CD4-positive, alpha-beta T cell (primary cell): ENCODE measurements at places on chromosomes 3 and 15.

GRCh38 chr3:62940771-62941563 lies 65.8 kb upstream of the CADPS start:
- no peaks in the 10 kb centered on the region for H3K4me1 ChIP-seq
- H3K4me3 ChIP-seq: no peak overlapping the region
- DNase-seq: no peak
- H3K27ac ChIP-seq: no peak overlapping the region
- H3K36me3 ChIP-seq: no peaks in the 10 kb centered on the region

GRCh38 chr3:74302969-74303368 lies 311.5 kb downstream of the CNTN3 start:
- H3K36me3 ChIP-seq: no peaks in the 10 kb centered on the region
- no peak for DNase-seq
- H3K27me3 ChIP-seq: no peaks in the 10 kb centered on the region
- no peak overlapping the region for H3K4me3 ChIP-seq
- no peaks in the 10 kb centered on the region for H3K4me1 ChIP-seq
- no peak overlapping the region for H3K27ac ChIP-seq

DNA sequence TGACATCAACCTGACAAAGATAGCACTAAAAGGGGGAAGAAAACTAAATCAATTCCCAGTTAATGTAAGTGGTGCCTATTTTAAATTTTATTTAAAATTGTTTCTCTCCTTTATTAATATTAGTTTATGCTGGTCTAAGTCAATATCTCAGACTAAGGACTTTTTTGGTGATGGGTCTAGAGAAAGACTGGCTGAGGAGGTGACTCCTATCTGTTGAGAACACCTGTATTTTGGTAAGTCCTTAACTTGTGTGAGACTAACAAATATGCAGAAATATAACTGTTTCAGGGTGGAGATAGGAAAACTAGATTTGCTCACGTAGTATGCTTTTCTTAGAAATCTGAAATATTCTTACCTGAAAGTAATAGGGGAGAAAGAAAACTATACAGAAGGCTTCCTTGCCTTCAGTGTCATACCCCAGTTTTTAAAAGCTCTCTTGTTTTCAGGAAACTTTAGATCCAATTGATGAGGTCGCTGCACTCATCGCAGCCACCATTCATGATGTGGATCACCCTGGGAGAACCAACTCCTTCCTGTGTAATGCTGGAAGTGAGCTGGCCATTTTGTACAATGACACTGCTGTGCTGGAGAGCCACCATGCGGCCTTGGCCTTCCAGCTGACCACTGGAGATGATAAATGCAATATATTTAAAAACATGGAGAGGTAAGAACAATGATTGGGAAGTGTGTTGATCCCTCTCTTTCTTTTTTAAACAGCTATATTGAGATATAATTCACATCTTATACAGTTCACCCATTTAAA lies 138.9 kb downstream of the PDE8A start:
- DNase-seq: no peak
- no peak overlapping the region for H3K27ac ChIP-seq
- no peaks in the 10 kb centered on the region for H3K4me1 ChIP-seq

- H3K4me1 ChIP-seq: no peaks in the 10 kb centered on the region
- H3K4me3 ChIP-seq: no peak overlapping the region
- H3K27ac ChIP-seq: no peak overlapping the region
- H3K27me3 ChIP-seq: no peaks in the 10 kb centered on the region
- H3K36me3 ChIP-seq: no peaks in the 10 kb centered on the region
- no peak for DNase-seq
These were observed 87.4 kb downstream of the BCHE start for GRCh38 chr3:165749821-165750220.

DNA sequence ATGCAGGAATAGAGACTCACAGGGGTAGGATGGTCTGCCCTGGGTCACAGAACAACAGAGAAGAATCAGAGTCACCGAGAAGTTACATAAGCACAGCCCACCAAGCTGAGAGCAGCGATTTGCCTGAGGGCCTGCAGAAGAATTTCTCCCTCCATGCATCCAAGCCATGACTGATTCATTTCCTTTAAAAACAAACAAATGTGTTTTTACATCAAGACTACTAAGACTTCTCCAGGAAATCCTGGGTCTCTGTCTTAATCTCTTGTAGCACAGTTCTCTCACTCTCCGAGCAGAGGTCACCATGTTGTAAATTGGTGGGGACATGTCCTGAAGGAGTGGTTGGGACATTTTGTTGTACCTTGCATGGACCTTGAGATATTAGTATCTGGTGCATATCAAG lies 159.8 kb downstream of the THSD4 start:
- no peak overlapping the region for H3K4me3 ChIP-seq
- no peaks in the 10 kb centered on the region for H3K27me3 ChIP-seq
- no peak for DNase-seq

DNA sequence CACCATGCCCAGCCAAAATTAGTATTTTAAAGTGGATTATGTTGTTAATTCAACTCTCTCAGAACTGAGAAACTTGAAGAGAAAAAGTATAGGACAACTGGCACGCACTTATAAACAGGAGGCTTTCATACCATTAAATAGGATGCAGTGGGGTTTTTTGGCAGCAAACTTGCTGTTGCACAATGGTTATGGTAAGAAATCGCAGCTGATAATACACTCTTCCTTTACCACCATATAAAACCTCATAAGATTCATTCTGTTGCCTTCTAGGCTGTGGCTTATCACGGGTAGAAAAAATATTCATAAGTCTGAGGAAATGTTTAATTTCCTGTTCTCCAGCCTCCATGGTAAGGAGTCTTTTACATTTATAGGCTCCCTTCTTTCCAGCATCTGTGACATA lies 95.3 kb downstream of the TMCO5A start:
- no peaks in the 10 kb centered on the region for H3K36me3 ChIP-seq
- H3K27ac ChIP-seq: no peak overlapping the region
- no peak for DNase-seq
- no peak overlapping the region for H3K4me3 ChIP-seq
- no peaks in the 10 kb centered on the region for H3K4me1 ChIP-seq

- no peaks in the 10 kb centered on the region for H3K27me3 ChIP-seq
- H3K36me3 ChIP-seq: peaks cover 3% of the 10 kb centered on the region
- DNase-seq: no peak
- H3K4me1 ChIP-seq: peaks cover 12% of the 10 kb centered on the region
These were observed 17.8 kb downstream of the HERC1 start for GRCh38 chr15:63815796-63816533.

- H3K36me3 ChIP-seq: no peaks in the 10 kb centered on the region
- H3K4me3 ChIP-seq: no peak overlapping the region
- no peak overlapping the region for H3K27ac ChIP-seq
- peaks cover 12% of the 10 kb centered on the region for H3K4me1 ChIP-seq
- no peaks in the 10 kb centered on the region for H3K27me3 ChIP-seq
These were observed 14.2 kb upstream of the CD200R1L start for GRCh38 chr3:112860898-112861297.

- DNase-seq: no peak
- no peaks in the 10 kb centered on the region for H3K36me3 ChIP-seq
- no peak overlapping the region for H3K27ac ChIP-seq
- H3K4me1 ChIP-seq: no peaks in the 10 kb centered on the region
These were observed 72.5 kb downstream of the UMPS start for GRCh38 chr3:124802702-124803101.

DNA sequence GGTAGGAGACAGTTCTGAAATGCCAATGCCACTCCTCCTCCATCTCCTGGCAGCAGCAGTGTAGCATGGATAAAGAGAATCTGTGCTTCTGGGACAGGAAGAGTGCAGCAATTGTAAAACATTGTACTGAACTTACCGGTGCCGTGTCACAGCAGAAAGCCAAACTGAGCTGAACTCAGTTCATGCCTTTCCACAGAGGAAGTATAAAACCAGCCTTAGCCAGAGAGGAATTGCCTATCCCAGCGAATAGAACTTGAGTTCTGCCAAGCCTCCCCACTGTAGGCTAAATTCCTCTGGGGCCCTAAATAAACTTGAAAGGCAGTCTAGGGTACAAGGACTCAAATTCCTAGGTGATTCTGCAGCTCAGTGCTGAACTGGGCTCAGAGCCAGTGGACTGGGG lies 148.8 kb downstream of the SLC9A9 start:
- H3K27me3 ChIP-seq: no peaks in the 10 kb centered on the region
- H3K36me3 ChIP-seq: no peaks in the 10 kb centered on the region
- DNase-seq: no peak
- H3K4me1 ChIP-seq: no peaks in the 10 kb centered on the region
- H3K4me3 ChIP-seq: no peak overlapping the region

DNA sequence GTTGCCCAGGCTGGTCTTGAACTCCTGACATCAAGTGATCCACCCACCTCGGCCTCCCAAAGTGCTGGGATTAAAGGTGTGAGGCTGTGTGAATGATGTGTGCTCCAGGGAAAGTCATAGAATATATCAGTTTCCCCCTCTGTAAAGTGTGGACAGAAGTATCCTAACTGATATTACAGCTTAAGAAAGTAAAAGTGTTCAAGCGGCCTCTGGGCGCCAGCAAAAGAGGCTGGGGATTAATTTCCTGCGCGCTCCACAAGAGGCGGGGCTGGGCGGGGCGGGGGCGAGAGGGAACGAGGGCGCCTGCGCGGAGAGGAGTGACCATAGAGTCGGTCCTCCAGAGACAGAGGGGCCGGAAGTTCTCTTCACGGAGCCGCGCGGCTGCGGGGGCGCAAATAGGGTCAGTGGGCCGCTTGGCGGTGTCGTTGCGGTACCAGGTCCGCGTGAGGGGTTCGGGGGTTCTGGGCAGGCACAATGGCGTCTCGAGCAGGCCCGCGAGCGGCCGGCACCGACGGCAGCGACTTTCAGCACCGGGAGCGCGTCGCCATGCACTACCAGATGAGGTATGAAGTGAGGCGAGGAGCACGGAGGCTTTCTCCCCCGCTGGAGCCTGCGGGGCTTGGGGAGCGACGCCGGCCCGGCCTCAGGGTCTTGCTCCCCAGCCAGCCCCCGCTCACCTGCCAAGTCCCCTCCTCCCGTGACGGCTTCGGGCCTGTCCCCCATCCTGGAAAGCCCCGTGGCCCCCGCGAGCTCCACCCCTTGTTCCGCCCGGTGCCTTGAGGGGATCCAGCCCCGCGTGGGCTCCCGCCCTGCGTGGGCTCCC lies at the start of gene JAGN1:
TSS of gene JAGN1 (plus strand) at position 362 of the 823 bp plus-strand sequence. CDS start at position 475, 113 bp downstream.
- no peaks in the 10 kb centered on the region for H3K27me3 ChIP-seq
- peaks cover 18% of the 10 kb centered on the region for H3K36me3 ChIP-seq
- peak; percentile 93 for DNase-seq
- H3K27ac ChIP-seq: peak within 1 kb of the TSS; percentile 100

DNA sequence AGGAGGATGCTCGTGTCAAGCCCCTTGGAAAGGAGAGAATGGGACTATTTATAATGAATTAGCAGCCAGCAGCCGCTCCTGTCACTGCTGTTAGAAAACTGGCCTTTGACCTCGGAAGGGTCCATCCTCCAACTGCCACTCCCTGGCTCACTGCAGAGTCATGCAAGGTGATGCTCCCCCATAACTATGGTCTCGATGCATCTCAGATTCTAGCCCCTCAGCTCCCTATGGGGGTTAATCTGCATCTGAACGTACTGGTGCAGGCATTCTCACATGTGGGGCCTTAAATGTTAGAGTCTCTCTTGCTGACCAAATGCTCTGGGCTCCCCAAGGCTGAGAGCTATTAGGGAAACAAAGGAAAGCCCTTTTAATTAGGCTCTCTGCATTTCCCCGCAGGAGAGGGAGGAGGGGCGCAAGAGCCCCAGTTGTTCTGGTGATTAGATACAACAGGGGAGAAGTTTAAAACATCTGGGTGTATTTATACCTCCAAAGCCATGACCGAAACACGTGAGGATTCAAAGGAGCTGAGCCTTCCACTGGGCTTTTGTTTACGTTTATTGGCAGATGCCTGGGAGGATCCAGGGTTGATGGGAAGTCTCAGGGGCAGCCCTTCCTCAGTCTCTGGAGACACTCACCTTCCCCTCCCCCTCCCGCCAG lies 182.5 kb downstream of the OPA1 start:
- no peak overlapping the region for H3K27ac ChIP-seq
- no peak overlapping the region for H3K4me3 ChIP-seq
- H3K27me3 ChIP-seq: peaks cover 24% of the 10 kb centered on the region
- no peaks in the 10 kb centered on the region for H3K4me1 ChIP-seq
- no peaks in the 10 kb centered on the region for H3K36me3 ChIP-seq

- H3K27ac ChIP-seq: no peak overlapping the region
- H3K4me3 ChIP-seq: no peak overlapping the region
- H3K27me3 ChIP-seq: peaks cover 76% of the 10 kb centered on the region
- H3K36me3 ChIP-seq: no peaks in the 10 kb centered on the region
These were observed 50.0 kb downstream of the ZIC4 start for GRCh38 chr3:147356145-147356908.

DNA sequence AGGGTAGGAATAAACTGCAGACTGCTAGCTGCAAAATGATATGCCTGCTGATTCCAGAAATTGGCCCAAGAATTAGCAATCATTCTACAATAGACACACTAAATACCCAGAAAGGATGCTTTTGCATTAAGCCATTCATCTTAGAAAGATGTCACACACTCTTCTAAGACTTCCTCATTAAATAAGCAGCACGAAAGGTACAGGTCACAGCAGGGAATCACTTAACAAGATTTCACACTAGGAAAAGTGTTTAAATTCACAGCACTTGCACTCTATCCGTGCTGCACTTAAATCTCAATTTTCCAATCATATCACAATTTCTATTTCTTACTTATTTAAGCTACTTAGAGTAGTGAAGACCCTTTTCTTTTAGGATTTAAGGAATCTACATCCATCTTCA lies 372.8 kb upstream of the CBLB start:
- DNase-seq: no peak
- no peaks in the 10 kb centered on the region for H3K27me3 ChIP-seq
- no peak overlapping the region for H3K4me3 ChIP-seq
- H3K4me1 ChIP-seq: no peaks in the 10 kb centered on the region
- no peak overlapping the region for H3K27ac ChIP-seq
- no peaks in the 10 kb centered on the region for H3K36me3 ChIP-seq

DNA sequence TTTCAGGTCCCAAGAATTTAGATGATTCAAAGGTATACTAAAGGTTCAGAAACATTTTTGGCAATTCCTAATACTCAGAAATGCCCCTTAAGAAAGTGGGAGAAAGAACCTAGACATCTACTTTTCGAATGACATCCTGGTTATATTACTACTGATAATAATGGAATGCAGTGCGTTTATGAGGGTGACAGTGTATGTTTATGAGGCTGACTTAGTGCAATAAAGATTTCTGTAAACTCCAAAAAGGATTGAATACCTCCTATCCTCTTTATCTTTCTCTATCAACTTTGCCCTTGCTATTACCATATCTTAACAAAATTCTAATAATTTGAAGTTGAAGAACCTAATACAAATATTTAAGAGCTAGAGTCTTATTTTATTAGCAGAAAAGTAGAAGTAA lies 348.9 kb upstream of the EPHA6 start:
- H3K36me3 ChIP-seq: no peaks in the 10 kb centered on the region
- no peaks in the 10 kb centered on the region for H3K27me3 ChIP-seq
- no peak overlapping the region for H3K27ac ChIP-seq
- H3K4me3 ChIP-seq: no peak overlapping the region
- no peaks in the 10 kb centered on the region for H3K4me1 ChIP-seq
- no peak for DNase-seq

DNA sequence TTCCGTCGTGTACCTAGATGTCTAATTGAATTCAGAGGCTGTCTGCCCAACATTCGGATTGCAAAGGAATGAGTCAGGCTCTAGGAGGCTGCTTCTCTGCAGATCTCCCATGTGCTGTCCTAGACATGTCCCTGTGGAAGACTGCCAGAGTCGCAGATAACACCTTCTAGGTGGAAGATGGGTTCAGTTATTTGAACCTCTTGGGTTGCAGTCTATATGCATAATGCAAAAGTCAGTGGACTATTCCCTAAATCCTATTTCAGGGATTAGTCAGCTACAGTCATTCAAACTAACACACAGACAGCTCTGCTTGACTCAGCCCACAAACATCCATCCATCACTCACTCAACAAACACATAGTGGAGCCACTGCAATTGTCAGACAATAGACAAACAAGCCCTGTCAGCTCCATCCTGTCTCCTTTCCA lies 300.0 kb upstream of the CTNNB1 start:
- H3K27ac ChIP-seq: no peak overlapping the region
- DNase-seq: no peak
- H3K4me1 ChIP-seq: no peaks in the 10 kb centered on the region
